Mesenteric fat pad (tissue), 1 donor: ENCODE measurements at places on chromosomes 7 and 10. TPM values are rescaled to one million over a fixed set of nuclear protein-coding genes. Genes with fewer than 3 reads are reported as not detected.

ALOX5 gene
- total RNA-seq: 36.8 TPM

RTKN2 gene
- 0.06 TPM for total RNA-seq

HNRNPA2B1 gene
- total RNA-seq: 361 TPM

ERCC6 gene
- total RNA-seq: 15.5 TPM

OR2A12 gene
- total RNA-seq: not detected

SPDYE6 gene
- total RNA-seq: not detected

NODAL gene
- total RNA-seq: not detected

ANXA8L1 gene
- not detected for total RNA-seq
